ENCODE measurements at places on chromosomes 7 and 10.

DNA sequence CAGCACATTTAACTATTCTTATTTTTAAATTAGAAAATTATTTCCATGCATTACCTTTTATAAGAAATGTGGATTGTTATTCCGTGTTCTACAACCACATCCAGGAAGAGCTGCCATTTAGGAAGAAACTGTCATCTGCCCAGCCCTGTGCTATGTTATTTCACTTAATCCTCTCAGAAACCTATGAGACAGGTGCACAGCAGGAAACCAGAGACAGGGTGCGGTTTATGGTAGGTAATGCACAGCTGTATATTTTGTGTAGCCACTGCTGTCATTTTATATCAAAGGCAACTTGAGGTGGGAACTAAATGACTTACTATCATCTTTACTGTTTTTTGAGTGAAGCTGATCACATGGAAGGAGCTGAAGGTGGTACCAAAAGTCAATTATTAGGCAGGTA, 232.3 kb downstream of the MAGI2 start:
- no peak for DNase-seq

GRCh38 chr10:43842072-43842471, 193.4 kb upstream of the ZNF32 start:
- DNase-seq = no peak

GRCh38 chr10:14879124-14879927, 660 bp downstream of the SUV39H2 start:
- peak; percentile 57 for DNase-seq

DNA sequence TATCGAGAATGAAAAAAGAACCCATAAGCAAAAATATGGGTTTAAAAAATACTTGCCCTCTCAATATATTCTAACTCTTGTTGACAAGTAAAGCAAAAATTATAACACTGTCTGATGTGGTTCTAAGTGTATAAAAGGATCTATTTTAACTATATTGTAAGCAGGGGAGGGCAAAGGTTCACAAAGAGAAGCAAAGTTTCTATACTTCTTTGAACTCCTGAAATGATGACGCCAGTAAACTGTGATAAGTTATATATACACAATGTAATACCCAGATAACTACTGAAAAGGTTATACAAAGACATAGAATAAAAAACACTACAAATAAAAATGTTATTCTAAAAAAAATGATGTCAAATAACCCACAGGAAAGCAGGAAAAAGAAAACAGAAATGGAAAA, 37.1 kb downstream of the PDLIM1 start:
- no peak for DNase-seq

DNA sequence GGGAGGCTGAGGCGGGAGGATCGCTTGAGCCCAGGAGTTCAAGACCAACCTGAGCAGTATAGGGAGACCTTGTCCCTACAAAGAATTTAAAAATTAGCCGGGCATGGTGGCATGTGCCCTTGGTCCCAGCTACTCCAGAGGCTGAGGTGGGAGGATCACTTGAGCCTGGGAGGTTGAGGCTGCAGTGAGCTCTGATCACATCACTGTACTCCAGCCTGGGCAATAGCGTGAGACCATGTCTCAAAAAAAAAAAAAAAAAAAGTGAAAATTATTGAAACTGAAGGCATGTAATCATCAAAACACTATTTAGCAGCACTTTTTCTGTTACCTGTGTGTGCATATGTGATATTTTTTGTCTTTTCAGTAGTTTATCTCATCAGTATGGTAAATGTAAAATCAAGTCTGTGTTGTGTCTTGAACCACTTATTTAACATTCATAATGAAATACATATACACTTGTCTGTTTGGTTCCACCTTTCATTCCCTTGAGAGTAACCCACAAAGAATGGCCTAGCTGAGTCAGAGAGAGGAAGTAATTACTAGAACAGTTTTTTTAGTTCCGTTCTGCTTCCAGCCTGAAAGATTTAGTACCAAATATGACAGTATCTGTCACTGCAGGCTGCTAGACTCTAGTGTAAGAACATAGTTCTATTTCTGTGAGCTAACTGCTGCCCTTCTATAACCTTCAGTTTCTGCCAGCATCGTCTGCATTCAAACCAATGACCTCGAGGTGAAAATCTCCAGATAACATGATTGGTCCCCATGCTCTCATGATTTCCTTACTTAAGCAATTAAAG, 68.6 kb downstream of the MMRN2 start:
- DNase-seq = peak; percentile 62

DNA sequence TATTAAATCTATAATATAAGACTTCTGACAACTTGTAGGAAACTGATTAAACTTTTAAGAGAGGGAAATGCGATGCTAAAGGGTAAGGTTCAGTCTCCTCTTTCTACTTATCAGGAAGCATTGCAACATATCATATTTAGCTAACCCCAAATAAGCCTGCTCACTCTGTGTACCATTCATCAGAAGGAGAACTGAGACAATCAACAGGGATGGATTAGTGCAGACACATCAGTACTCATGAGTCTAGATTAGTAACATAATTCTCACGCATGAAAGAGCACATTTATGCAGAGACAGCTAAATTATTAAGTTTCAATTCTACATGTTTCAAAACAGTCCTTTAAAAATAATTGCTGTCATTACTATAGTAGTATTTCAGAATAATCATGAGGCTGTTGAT, 354.2 kb upstream of the ZWINT start:
- no peak for DNase-seq

DNA sequence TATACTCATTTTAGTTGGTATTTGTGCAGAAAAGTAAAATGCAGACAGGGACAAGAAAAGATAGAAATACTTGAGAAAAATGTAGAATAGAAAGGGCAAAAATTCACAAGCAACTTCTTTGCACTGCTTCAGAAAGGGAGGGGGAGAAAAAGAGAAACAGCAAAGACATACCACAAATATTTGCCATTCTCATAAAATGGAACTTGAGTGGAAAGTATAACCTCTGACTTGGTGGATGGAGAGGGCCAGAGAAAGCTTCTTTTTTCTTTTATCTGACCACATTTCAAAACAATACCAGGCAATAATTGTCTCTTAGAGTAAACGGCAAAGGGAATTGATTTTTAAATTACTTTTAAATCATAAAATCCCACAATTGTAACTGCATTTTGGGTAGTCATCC, 35.8 kb upstream of the TRUB1 start:
- DNase-seq = no peak
